ENCODE measurements at places on chromosomes 16 and 17.

DNA sequence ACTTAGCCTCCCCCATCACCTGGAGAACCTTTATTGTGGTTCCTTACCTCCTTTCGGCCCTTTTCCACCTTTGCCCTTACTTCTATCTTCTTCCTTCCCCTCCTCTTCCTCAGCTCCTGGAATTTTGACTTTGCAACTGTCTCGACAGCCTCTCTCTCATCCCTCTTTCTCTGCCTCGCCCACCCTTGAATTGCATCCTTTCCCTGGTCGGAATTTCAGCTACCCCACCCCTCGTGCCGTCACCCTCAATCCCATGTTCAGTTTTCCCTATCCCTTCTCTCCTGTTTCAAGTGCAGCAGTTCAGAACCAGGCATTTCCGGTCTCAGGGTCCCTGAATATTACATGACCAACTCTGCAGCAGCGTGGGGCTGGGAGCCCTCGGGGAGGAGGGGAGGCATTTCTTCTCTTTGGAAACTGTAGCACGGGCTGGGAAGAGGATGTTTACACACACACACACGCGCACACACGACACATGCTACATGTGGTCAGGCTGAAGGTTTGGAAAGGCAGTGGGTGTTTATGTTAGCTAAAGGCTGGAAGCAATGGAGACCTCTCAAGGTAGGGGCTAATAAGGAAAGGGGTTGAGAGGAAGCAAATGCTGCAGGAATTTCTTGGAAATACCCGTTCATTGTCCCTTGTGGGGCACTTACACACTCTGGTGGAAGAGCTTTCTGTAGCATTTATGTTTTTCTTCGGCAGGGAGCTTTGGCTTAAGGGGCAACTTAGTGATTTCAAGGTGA lies 971 bp downstream of the MINK1 start:
- DNase-seq, result no peak

DNA sequence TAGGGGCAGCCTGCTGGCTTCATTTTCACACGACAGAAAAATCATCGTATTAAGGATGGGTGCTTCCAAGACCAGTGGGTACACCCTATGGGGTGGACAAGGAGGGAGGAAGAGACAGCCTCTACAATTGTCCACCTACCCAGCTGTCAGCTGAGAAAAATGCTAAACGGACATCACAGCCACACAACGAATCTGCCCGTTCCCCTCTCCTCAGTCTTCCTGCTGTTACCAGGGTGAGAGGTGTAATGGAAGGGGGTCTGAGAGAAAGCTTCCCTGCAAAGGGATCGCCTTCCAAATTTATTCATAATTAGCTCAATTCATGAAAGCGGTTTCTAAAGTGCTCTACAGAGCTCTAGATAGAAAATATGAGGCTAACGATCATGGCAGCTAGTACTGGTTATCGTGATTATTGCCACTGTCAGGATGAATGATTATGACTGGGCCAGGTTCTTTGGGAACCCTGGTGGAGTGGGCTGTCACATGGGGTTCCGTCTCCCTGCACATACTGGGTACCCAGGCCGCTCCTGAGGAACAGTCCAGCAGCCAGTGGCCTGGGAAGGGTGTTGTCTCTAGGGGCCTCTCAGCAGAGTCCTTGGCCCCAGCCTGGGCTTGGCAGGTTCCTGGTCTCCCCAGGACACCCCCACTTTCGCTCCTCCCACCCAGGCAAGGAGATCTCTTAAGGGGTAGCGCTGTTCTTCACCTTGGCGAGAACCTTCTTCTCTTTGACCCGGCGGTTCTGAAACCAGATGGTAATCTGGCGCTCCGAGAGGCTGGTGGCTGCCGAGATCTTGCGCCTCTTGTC lies 2.2 kb downstream of the HOXB13 start:
- DNase-seq, result no peak

DNA sequence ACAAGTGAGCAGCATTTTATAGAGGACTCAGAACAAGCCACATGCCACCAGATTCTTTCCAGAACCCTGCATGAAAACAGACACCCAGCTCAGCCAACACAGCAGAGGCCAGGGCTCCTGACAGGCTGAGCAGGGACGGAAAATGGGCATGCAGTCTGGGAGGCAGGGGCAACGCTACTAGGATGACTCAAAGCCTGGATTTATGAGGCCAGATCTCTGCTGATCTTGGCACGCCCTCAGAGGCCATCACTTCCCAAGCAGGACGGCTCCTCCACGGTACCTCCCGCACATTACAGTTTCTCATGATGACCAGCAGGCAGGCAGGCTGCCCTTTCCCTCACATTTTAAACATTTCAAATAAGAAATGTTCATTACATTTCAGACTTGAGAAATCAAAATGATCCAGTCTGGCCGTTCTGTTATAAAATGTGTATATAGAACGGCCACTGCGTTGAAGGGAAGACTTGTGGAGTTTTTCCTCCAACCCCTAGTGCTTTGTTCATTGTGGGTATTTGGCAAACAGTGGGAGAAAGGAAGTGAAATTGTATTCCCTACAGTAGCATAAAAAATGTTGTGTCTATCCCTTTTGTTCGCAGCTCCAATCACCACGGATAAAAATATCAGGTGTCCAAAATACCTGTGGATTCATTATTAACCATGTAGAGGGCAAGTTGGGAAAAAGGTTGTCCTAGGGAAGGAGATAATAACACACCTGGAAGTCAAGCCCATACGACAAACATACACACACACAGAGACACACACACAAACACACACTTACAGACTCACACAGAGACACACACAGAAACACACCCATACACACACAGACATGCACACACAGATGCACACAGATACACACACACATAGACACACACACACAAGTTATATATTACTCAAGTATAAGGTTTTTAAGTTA lies 64.8 kb upstream of the ADAMTS18 start:
- no peak for DNase-seq

DNA sequence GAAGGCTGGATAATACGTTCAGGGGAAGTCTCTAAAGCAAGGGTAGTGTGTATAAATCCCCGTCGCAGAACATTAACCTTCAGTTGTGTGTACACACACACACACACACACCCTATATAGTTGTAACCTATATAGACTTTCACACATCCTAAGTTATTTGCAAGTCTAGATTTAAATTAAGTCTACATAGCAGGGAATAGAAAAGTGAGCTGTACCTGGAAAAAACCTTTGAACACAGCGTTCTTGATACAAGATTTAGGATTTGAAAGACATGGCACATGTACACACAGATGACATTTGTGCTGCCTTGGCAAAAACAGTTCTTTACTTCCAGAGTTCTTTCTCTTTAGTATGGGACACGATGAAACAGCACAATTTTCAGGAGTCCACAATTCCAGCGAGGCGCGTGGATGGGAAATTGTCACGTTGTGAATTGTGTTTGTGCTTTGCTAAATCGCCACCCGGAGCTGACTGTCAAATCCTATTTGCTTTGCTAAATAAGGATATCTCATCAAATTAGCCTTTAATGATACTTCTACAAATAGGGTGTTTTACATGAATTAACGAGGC lies 233.9 kb downstream of the MRTFB start:
- no peak for DNase-seq

All from stimulated activated CD4-positive, alpha-beta T cell treated with anti-CD3 and anti-CD28 coated beads, Interleukin-4, amount 100 ng/mL, for 4 hours (primary cell).